Panc1 (cell line): ENCODE measurements at places on chromosomes 11 and 22. TPM values are rescaled to one million over a fixed set of nuclear protein-coding genes. Genes with fewer than 3 reads are reported as not detected.

The LRRC56 gene
- 9.8 TPM for total RNA-seq

GRCh38 chr11:94871491-94872185 is 101.7 kb downstream of the CWC15 start:
- no peaks in the 10 kb centered on the region for H3K36me3 ChIP-seq
- H3K4me1 ChIP-seq, result peaks cover 6% of the 10 kb centered on the region
- H3K27ac ChIP-seq, result no peak overlapping the region
- no peak for DNase-seq
- no peaks in the 10 kb centered on the region for H3K27me3 ChIP-seq

GRCh38 chr11:102561636-102562035 is 31.1 kb upstream of the MMP7 start:
- H3K27ac ChIP-seq, result peak overlapping the region; percentile 78
- H3K36me3 ChIP-seq, result no peaks in the 10 kb centered on the region
- no peak overlapping the region for H3K4me3 ChIP-seq

The KRTAP5-1 gene
- total RNA-seq, result not detected
